Kidney capillary endothelial cell (primary cell): ENCODE measurements at places on chromosomes 6 and 20.

GRCh38 chr20:33788351-33789049, 22.6 kb upstream of the CHMP4B start:
- no peak for DNase-seq

DNA sequence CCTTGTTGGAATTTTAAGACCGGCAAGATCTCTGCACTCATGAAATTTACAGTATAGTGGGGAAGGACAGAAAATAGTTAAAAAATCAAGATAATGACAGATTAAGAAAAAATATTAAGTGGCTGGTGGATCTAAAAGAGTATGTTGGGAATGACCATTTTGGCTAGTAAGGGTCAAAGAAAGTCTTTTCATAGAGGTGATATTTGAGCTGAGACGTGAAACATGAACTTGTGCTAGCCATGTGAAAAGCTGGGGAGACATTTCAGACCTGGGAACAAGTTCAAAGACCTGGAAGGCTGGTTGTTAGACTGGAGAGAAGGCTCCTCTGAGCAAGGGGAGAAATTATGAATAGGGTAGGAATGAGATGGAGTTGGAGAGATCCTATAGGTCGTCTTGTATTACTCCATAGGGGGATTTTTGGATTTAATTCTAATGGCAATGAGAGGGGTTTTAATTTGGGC, 4.7 kb downstream of the BICRAL start:
- no peak for DNase-seq

- no peak for DNase-seq
These were observed 4.0 kb upstream of the FAM110A start for GRCh38 chr20:829551-829950.

- DNase-seq, result peak; percentile 84
These were observed 27.9 kb downstream of the FOXO3 start for GRCh38 chr6:108588586-108588985.

GRCh38 chr6:208938-209337, 83.3 kb upstream of the DUSP22 start:
- DNase-seq, result no peak

DNA sequence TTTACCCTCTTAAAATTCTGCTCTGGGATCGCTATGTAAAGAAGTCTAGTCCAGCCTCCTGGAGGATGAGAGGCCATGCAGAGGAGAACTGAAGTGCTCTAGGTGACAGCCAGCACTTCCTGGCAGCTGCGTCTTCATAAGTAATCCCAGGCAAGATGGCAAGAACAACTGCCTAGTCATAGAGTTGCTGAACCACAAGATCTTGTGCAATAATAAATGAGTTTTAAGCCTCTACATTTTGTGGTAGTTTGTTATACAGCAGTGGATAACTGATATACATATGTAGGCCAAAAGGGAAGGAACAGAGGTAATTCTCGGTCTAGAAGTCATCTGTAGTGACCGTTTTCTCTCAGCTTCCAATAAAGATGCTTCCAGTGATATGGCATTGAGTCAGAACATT, 103.8 kb upstream of the FLRT3 start:
- no peak for DNase-seq

DNA sequence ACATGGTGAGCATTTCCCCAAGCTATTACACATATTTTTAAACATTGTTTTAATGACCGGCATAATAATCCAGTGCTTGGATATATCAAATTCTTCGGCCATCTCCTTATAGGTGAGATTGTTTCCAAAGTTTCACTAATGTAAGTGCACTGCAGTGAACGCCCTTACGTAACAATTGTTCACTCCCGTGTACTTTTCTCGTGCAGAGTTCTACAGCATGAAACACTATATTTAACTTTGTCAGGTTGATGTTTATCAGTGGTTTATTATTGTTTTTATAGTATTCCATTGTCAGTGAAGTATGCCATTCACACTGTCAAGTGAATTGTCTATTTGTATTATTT, 3.4 kb upstream of the GZF1 start:
- no peak for DNase-seq

GRCh38 chr20:44186674-44187053, 324 bp downstream of the JPH2 start:
- DNase-seq, result no peak

DNA sequence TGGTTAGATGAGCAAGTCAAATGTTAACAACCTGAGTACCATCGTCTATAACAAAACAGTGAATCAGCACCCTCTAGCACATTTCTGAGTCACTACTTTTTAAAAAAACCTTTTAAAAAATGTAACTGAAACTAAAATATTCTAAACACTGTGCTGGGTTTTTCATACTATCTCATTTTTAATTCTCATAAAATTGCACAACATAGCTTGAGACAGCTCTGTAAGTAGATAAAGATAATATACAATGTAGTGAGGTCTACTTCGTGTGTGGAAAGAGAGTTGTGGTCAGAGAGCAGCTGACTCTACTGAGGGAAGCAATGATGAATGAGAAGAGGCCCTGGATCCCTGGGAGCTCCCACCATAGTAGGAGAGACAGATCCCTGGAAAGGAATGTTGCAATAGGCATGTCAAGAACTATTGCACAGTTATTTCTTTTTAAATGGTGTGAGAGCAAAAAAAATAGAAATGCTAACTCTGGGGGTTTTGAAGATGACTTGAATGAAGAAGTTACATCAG, 13.6 kb upstream of the CALHM6 start:
- DNase-seq, result no peak

GRCh38 chr20:3557237-3557785, 86.5 kb downstream of the ATRN start:
- DNase-seq, result no peak

DNA sequence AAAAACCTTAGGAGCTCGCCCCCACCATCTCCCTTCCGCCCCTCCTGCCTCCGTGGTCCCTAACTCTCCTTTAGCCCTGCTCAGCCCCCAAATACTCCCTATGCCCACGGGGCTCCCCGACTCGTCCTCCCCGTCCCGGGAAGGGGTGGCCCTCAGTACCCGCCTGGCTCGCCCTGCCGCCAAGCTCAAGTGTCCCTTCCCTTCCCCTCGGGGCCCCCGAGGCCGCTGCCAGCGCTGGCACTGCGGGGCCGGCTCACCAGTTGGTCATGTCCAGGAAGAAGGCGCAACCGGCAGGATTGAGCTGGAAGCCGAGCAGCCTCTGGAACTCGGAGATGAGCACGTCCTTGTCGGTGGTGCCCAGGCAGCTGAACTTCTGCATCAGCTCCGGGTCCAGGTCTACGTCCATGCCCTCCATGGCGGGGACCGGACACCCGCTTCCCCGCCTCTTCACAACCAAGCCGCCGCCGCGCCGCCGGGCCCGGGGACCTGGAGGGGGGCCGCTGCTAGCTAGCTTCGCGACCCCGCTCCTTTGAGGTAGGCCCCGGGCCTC, 303 bp downstream of the ILRUN start:
- DNase-seq, result peak; percentile 36
